Erythroblast (primary cell): ENCODE measurements at places on chromosomes 5 and 9.
A peak's percentile ranks its signal among the peaks of the same experiment; 100 is the strongest.

GRCh38 chr9:70987986-70988385 lies 133.4 kb downstream of the TRPM3 start:
- DNase-seq: no peak

- DNase-seq: no peak
Observed at GRCh38 chr5:89349246-89349980, 466.4 kb upstream of the MEF2C start.

GRCh38 chr9:137761032-137761431 lies 116.5 kb upstream of the CACNA1B start:
- DNase-seq: no peak

DNA sequence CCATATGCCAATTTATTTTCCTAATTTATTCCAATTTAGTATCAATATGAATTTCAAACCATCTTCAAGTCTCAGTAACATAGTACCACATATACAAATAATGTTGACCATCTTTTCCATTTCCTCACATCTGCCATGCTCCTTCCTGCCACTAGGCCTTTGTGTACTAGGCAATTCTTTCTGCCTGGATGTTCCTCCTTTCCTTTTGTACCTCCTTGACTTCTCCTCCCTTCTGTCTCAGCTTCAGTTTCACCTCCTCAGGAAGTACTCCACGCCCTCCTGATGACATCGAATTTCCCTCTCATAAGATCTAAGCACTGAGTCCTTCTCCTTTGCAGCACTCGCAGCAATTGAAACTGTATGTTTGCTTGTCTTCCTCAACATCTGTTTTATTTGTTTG lies 53.9 kb downstream of the MEF2C start:
- peak; percentile 15 for DNase-seq

DNA sequence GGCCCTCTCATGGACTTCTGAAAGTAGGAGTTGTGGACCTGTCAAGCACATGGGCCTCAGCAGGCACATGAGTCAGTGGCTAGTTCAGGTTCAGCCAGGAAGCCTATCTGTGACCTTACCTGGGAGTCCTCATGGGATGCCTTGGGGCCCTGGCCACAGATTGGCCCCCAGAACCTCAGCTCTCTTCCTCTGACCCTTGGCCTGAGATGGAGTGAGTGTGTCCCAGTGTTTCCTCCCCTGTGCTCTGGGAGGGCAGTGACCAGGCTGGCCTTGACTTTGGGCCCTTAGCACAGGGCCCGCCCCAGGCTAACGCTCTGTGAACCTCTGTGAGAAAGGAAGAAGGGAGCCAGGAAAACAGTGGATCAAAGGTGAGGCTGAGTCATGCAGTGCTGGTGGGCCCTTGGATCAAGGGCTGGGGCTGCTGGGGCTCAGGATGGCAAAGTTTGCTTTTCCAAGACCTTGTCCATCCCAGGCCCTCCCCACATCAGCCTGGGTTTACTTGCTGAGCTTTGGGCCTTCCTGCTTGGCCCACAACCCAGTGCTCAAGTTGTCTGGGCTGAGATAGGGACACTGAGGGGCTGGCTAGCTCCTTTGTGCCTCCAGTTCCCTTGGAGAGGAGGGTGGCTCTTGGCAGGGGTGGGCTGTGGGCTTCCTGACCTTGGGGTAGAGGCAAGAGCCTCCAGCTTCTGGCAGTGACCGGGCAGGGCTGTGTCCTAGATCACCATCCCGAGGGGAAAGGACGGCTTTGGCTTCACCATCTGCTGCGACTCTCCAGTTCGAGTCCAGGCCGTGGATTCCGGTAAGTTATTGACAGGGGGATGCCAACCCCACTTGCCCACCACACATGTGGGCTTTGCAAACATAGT lies 41.4 kb downstream of the RGS3 start:
- no peak for DNase-seq

DNA sequence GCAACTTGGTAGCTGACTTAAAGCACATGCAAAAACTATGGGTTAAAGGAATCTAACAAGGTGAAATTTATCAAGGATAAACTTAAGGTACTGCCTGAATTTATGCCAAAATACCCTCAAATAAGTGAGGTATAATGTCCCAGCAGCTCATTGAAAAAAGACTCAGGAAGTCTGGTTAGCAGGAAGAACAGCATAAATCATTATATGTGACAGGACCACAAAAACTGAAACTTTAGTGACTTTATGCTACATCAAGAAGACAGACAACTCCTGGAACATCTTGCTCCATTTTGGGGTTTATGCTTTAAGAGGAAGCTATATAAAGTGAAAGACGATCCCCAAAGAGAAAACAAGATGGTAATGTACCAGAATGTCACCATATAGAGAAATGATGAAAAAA lies 282.4 kb upstream of the ZNF462 start:
- DNase-seq: no peak

DNA sequence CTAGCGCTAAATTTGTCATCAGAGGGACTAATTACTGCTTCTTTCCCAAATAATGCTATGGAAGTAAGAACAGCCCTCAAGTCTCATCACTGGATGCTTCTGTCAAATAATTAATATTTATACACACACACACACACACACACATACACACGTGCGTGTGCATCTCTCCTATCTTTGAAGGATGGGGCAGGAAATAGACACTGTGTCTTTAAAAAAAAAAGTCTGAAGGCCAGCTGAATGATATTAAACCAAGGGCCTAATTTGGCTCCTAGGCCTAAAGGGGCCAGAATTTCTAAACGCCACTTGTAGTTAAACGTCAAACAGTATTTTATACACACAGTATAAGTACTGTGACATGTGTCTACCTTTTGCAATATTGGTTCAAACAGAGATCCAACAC lies 3.3 kb downstream of the SLF1 start:
- peak; percentile 9 for DNase-seq

DNA sequence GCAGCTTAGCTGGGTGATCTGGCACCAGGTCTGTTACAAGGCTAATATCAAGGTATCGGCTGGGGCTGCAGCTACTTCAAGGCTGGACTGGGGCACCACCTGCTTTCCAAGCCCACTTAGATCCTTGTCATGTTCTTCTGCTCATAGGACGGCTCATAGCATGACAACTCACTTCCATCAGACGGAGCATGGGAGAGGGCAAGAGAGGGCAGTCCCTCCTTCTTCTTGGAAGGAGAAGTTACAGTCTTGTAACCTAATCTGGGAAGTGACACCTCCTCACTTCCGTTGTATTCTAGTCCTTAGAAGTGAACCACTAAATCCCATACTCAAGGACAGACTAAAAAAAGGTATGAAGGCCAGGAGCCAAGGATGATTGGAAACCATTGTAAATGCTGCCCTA lies 258.2 kb downstream of the MAST4 start:
- DNase-seq: no peak
